ENCODE measurements at places on chromosomes 4 and X. TPM values are rescaled to one million over a fixed set of nuclear protein-coding genes. Genes with fewer than 3 reads are reported as not detected.

- DNase-seq: no peak
Observed at GRCh38 chr4:52600275-52600674, 58.8 kb downstream of the USP46 start.

The ZRSR2 gene
- 14.6 TPM for total RNA-seq

DNA sequence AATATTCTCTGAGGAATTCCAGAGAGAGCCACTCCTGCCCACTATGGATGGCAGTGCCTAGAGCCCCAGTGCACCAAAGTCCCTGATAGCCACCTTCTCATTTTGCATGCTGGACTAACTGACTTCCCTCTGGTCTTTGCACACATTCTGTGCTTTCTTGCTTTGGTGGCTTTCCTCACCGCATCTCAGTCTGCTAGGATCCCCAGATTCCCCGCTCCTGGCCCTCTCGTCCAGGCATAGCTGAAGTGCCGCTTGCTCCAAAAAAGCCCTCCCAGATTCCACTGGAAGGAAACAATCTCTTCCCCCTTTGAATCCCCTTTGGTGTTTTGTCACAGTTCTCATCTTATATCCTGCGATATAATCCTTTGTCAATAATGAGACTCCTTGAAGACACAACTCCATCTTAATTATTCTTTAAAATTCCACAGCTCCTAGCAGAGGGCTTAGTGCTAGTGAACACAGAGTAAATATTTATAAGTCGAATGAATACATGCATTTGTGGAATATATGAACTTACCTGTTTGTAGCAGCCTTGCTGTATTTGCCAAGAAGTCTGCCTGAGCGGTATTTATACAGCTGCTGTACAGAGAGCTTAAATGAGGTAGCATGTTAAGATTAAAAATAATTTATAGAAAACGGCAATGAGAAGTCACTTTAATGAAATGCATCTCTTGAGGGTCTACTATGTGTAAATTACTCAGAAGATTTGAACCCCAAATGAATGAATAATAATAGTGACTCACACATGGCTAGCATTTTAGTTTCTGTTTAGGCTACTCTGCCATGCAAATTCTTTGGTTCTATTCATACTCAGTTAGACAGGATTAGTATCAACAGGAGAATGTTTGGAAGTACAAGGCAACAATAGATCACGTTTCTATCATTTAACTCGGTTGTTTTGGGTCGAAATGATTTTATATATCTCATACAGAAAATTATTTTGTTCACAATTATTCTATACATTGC is 421.9 kb upstream of the TENM3 start:
- DNase-seq: no peak

- DNase-seq: no peak
Observed at GRCh38 chr4:163865010-163865409, 370.5 kb downstream of the TMA16 start.

DNA sequence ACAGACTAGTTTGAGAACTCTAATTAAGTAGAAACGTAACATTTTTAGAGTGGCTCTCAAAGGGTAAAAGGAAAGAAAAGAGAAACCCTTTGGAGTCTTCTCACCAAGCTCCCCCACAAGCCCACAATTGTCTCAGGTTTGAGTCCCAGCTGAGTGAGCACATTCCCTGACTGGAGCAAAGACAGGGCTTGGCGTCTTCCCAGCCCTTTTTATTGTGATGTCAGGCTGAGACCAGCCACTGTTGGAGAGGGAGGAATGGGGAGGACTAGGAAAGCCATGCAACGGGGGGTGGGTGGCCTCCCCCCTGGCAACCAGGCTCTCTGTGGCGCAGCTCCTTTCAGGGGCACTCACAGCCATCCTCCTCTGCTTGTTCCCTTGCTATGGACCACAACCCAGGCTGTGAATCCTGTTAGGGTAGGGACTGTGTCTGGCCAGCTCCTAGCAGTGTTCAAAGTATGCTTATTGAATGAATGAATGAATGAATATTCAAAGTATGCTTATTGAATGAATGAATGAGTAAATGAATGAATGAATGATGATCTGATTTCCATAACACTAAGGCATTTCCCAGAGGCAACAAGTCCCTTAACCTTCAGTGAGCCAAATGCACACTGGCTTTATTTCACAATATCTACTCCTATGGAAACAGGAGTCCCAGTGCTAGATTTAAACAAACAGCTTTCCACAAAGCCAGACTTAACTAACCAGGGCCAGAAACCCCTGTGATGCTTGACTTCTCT is 413.3 kb downstream of the MID1IP1 start:
- DNase-seq: no peak

The SEC24B gene
- total RNA-seq: 31.7 TPM

DNA sequence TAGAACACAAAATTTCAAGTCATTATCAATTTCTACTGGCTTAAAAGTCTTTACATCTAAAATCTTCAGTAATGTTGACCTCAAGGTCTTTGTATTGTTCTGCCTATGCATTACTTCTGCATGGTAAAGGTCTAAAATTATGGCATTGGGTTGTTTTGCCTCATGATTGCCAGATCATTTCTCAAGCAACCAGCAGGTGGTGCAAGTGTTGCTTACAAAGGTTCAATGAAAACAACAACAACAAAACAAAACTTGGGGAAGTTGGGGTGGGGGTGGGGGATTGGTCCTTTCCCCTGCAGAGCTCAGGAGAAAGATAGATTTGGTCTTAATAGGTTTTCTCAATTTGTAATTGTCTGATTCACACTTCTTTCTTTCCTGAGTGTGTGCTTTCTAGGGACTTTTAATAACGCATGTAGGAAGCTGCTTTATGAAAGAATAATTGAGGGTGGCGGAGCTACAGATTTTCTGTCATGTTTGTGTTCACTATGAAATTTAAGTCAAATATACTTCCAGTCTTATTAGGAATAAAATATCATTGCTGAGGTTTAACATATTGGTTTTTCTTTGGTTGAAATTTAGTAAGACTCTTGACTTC is 145.1 kb downstream of the COL4A5 start:
- DNase-seq: peak; percentile 30

DNA sequence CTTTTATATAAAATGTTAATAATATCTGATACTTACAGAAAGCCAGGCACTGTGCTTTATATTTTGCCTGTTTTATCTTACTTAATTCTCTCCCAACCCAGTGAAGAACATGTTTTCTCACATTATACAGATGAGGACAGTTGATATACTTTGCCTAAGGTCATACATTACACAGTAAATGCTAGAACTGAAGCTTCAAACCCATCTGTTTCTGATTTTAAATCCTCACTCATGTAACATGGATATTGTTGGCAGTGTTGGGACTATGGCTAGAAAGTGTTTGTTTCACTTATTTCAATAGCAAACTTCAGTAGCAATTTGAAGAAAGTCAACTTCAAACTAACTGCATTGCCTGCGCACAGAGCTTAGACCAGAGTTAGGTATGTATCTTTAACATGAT is 57.4 kb downstream of the RAPGEF2 start:
- DNase-seq: no peak

DNA sequence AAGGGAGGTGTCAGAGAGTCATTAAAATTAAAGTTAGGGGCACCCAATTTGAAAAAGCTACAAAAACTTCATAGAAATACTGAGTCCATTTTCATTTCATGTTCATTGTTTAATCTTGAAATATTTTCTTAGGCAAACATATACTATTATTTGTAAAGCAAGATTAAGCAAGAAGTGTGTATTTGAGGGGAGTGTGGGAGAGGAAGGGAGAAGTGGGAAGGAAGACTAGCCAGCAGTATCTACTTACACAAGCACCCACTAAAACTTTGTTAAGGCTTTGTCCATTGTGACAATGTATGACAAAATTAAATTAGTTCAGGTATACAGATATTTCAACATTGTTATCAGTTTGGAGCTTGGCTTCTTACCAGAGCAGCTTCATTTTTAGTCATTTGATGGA is 222.9 kb downstream of the ARHGAP24 start:
- DNase-seq: no peak

DNA sequence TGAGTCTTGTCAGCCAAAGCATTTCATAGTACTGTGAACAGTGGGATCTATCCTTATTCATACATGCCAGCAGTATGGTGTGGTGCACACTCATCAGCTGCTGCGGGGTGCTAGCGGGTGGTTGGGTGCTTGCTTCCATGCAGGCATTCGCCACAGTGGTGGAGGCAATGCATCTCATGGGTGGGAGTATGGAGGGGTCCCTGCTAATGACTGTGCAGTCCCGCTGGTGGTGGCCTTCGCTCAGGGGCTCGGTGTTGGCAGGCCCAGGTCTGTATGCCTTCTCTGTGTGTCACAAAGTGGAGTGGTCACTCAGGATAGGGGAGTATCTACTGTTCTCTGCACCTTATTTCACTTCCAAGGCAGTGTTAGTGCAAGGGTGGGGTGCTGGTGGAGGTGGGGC is 122.6 kb downstream of the POU3F4 start:
- no peak for DNase-seq

DNA sequence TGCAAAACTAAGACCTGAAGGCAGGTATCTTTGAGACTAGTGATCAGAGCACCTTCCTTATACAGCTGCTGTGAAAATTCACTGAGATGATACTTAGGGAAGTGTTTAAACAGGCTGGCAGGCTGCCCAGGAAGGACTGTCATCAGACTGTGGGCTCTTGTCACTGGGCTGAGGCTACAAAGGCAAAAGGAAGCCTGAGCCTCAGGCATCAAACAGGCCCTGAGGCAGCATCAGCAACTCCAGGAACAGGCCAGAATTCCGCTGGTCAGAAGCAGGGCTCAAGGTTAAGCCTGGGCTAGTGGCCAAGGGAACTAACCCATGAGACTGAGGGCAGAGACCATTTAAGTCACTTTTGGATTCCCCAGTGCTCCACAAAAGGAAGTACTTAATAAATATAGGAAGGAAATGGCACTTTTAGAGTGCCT is 12.8 kb downstream of the PJA1 start:
- DNase-seq: no peak

- no peak for DNase-seq
Observed at GRCh38 chr4:189304167-189304566, 636.5 kb upstream of the FRG1 start.

DNA sequence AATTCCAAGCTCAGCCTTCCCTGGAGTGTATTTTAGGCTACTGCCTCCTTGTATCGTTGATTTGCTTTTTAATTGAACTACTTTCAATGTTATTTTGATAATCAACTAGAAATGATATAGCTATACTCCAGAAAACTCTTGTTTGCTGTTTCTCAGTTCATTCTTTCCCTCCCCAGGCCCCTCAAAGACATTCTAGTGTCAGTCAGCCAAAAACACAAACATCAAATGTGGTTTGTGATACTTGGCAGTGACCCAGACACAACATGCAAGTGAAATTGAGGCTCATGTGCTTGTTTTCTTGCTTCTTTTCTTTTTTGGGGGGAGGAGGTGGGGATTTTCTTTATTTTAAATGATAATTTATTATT is 7.6 kb downstream of the FAT4 start:
- no peak for DNase-seq

The NBDY gene
- total RNA-seq: 61.4 TPM

- no peak for DNase-seq
Observed at GRCh38 chrX:104285201-104285600, 30.5 kb upstream of the ESX1 start.

DNA sequence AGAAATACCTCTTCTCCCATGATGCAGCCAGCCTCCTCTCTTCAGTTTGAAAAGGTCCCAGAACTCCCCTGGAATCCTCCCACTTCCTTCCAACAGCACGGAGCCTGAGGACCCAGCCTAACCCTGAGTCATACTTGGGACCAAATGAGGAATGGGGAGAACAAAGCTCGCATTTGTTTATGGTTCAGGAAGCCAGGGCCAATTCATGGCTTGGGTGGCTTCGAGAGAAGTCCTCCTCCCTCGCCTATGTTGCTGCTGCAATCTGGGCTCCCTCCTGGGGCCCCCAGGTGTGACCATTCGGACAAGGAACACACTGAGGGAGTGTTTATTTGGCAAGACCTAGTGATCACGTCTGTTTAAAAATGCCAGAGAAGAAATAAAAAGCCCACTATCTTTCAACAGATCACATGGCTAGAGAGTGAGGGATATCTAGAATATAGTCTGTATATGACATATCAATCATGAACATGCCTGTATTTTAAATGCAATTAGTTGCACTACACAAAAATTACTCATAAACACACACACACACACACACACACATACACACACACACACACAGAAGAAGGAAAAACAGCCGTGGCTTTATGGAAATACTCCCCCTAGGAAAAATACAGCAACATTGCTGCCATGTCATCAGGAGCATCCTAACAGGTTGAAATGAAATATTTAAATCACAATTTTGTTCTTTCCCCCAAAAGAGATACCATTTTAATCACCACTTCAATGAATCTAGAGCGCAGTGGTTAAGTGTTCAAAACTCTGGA is 155.7 kb upstream of the MAP3K15 start:
- DNase-seq: no peak

The GYPA gene
- total RNA-seq: not detected

The MAGEA4 gene
- total RNA-seq: not detected

The IL3RA gene
- total RNA-seq: not detected

GRCh38 chrX:115632455-115632854 is 71.5 kb downstream of the PLS3 start:
- no peak for DNase-seq

DNA sequence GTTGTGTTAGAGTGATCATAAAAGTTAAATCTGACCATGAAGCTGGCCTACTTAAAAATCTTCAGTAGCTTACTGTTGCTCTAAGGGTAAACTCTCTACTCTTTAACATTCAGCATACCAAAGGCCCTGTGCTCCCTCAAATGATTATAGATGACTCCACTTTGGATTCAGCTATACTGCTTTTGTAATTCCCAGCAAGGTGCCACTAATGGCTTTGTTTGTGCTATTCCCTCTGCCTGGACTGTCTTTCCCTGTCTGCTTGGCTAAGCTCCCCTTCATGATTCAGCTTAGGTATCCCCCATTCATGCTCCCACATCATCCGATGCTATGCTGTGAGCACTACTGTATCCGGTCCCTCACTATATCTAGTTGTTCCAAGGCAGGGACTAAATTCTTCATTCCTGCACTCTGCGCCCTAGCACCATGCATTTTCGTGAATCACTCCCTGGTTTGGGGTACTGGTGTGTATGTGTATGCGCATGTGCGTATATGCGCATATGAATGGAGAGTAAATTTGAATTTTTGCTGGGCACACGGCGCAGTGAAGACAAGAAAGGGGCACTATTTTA is 453 bp upstream of the PBDC1 start:
- DNase-seq: no peak

DNA sequence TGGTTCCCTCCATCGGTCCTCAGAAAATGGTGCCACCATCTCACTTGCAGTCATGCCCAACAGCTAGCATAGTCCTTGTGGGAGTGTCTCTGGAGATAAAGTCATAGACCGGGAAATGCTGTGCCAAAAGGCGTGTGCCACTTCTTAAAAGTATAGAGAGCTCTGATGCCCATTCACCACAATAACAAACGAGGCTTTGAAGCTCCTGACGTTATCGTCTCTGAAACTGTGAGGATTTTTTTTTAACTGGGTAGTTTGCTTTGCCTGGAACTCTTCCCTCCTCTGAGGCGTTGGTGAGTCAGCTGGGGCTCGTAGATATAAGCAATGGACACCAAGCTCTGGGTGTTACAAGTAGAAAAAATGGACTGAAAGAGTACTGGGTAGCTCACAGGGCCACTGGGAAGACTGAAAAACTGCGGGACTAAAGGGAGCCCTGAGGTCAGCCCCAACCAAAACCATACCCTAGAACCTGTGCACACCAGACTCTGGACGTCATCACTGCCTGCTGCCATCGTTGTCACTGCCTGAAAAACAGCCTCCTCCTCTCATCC is 89.4 kb upstream of the TRIM2 start:
- no peak for DNase-seq

GRCh38 chr4:163127621-163128020 is 39.1 kb downstream of the NAF1 start:
- DNase-seq: no peak

- DNase-seq: no peak
Observed at GRCh38 chr4:844752-845232, 18.9 kb upstream of the CPLX1 start.

The CPLX1 gene
- 2.5 TPM for total RNA-seq

- DNase-seq: no peak
Observed at GRCh38 chr4:57249083-57249482, 138.9 kb upstream of the IGFBP7 start.

The CLDN22 gene
- not detected for total RNA-seq
